Activated naive CD4-positive, alpha-beta T cell treated with anti-CD3 and anti-CD28 coated beads, Interleukin-2, amount 10 ng/mL, durations not matched to agents 5 hours and 36 hours (primary cell): ENCODE measurements at places on chromosomes 2 and 18. TPM values are rescaled to one million over a fixed set of nuclear protein-coding genes. Genes with fewer than 3 reads are reported as not detected.

DPP10 gene
- total RNA-seq = not detected

FAM110C gene
- 0.30 TPM for total RNA-seq

TUBA3D gene
- not detected for total RNA-seq

AQP12A gene
- total RNA-seq = not detected

XIRP2 gene
- not detected for total RNA-seq

SCN2A gene
- not detected for total RNA-seq

C2orf66 gene
- 0.17 TPM for total RNA-seq

PROC gene
- total RNA-seq = not detected

INPP5D gene
- total RNA-seq = 121 TPM

TNFAIP6 gene
- not detected for total RNA-seq

CABLES1 gene
- total RNA-seq = 2.0 TPM

KCNJ3 gene
- not detected for total RNA-seq

EPB41L3 gene
- 4.7 TPM for total RNA-seq

TUBA3E gene
- total RNA-seq = not detected

GALR1 gene
- total RNA-seq = not detected

SLC5A7 gene
- not detected for total RNA-seq

TEKT4 gene
- total RNA-seq = not detected

SLC4A5 gene
- 4.6 TPM for total RNA-seq

CYP26B1 gene
- total RNA-seq = not detected

USP37 gene
- total RNA-seq = 25.6 TPM

ALPI gene
- not detected for total RNA-seq

CIB4 gene
- not detected for total RNA-seq

TTN gene
- 11.6 TPM for total RNA-seq

BIN1 gene
- 157 TPM for total RNA-seq

ERICH2 gene
- total RNA-seq = not detected

ALLC gene
- total RNA-seq = not detected

RAB6C gene
- not detected for total RNA-seq

ITSN2 gene
- 75.9 TPM for total RNA-seq

SLC14A1 gene
- 2.5 TPM for total RNA-seq

FSHR gene
- total RNA-seq = not detected
